ENCODE measurements at places on chromosomes 1 and 21. TPM values are rescaled to one million over a fixed set of nuclear protein-coding genes. Genes with fewer than 3 reads are reported as not detected.

Gene CD1E
- polyA plus RNA-seq: not detected

Gene CACHD1
- not detected for polyA plus RNA-seq

Gene TRAF3IP3
- polyA plus RNA-seq: 3.5 TPM

Gene LCE1A
- polyA plus RNA-seq: not detected

Gene IER5
- polyA plus RNA-seq: 8.6 TPM

Gene C4BPA
- 0.25 TPM for polyA plus RNA-seq

Gene CD5L
- polyA plus RNA-seq: 0.10 TPM

Gene TFF3
- 1.4 TPM for polyA plus RNA-seq

Gene LRRC3
- polyA plus RNA-seq: 2.1 TPM

GRCh38 chr1:37137014-37137413 lies 102.7 kb upstream of the GRIK3 start:
- no peak for DNase-seq

GRCh38 chr1:10286244-10286643 lies 75.9 kb downstream of the KIF1B start:
- DNase-seq: peak; percentile 26

DNA sequence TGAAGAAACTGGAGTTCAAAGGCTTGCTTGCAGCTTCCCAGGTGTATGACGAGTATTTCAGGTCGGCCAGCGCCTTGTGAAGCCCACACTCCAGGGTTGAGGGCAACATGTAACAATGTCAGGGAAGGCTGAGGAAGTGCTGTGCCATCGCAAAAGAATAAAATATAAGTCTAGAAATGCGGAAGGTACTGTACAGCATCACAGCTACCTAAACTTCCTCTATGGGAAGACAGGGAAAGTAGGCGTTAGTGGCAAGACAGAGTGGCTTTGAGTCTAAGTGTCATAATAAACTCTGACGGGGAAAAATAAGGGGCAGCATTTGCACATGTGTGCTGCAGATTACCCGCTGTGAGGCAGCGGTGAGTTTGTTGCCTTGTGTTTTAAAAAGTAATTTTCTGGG lies 28.9 kb downstream of the DOP1B start:
- DNase-seq: no peak

DNA sequence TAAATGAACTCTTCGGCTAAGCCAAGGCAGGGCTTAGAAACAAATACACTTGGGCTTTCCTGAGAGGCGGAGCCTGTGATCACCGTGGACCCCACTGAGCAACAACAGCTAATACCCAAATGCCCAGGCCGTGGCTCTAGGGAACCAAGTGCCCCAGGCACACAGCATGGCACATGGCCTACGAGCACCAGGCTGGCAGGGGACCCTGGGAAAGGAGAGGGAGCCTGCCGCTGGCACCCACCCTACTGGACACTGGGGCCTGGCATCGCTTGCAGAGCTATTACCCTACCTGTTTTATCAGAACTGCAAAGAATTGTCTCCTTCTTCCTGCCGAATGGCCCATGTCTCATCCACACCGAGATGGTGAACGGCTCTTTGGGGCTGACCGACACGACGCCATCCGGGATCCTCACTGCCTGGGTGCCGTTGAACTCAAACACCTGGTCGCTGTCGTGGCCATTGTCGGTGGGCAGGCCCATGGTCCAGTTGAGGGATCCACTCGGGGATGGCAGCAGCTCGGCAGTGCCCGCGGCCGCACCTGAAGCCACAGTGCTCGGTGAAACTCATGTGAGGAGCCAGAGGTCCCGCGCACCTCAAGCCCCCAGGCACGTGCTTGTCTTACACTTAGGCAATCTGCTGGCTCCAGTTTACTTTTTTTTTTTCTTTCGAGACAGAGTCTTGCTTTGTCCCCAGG lies 79.5 kb downstream of the CLSTN1 start:
- no peak for DNase-seq

DNA sequence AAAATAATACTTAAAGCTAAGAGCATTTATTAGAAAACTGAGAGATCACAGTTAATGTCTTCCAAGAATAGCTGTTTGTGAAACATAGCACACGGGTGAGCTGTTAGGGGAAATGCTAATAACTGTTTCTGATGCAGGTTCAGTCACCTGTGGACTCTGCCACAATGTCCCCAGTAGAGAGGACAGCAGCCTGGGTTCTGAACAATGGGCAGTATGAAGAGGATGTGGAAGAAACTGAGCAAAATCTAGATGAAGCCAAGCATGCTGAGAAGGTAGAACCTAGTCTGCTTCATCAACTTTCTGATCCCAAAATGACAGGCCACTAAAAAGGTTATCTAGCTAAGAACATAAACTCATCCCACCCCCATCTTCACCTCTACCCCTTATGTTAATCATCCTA lies 32.6 kb downstream of the CLEC20A start:
- no peak for DNase-seq

GRCh38 chr1:40823345-40823744 lies 38.8 kb downstream of the CITED4 start:
- DNase-seq: no peak

- DNase-seq: no peak
Observed at GRCh38 chr1:83769594-83770318, 229.2 kb downstream of the TTLL7 start.

- DNase-seq: no peak
Observed at GRCh38 chr1:183962903-183963302, 74.6 kb downstream of the COLGALT2 start.

DNA sequence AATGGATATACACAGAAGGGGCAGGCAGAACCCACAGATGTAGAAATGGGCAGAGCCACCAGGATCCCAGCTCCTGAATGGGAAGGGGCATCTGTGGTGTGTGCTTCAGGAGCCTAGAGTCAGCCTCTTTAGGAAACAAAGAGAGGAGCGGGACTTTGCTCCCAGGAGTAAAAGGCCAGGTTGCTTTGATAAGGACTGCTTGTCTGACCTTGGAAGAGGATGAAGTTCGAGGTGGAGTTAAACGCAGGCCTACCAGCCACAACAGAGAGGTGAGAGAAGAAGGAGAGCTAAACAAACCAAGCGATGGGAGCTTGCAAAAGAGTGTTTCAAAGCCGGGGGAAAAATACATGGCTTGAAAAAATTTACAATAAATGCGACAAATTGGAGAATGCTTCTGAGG lies 49.9 kb upstream of the TMPRSS2 start:
- DNase-seq: no peak

GRCh38 chr21:33811167-33812010 lies 104.2 kb downstream of the ATP5PO start:
- no peak for DNase-seq

DNA sequence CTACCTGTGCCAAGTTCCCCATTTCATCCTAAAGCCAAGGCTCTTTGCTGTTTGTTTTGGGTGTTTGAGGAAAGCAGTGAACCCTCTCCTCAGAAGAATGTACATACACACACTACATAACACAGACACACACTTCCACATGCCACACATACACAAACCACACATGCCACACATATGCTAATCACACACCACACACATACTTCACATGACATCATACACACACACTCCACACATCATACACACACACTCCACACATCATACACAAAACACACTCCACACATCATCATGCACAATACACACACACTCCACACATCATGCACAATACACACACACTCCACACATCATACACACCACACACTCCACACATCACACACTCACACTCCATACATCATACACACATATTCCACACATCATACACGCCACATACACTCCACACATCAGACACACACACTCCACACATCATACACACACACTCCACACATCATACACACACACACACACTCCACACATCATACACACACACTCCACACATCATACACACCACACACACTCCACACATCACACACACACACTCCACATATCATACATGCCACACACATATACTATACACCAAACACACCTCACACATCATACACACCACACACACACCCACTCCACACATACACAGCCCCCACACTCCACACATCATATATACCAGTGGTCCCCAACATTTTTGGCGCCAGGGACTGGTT lies 22.7 kb upstream of the ZNF436 start:
- no peak for DNase-seq

GRCh38 chr21:17690078-17690494 lies 77.4 kb upstream of the BTG3 start:
- no peak for DNase-seq

GRCh38 chr1:164470996-164471395 lies 88.0 kb upstream of the PBX1 start:
- DNase-seq: no peak

GRCh38 chr1:56199061-56199460 lies 380.3 kb downstream of the PLPP3 start:
- DNase-seq: no peak

DNA sequence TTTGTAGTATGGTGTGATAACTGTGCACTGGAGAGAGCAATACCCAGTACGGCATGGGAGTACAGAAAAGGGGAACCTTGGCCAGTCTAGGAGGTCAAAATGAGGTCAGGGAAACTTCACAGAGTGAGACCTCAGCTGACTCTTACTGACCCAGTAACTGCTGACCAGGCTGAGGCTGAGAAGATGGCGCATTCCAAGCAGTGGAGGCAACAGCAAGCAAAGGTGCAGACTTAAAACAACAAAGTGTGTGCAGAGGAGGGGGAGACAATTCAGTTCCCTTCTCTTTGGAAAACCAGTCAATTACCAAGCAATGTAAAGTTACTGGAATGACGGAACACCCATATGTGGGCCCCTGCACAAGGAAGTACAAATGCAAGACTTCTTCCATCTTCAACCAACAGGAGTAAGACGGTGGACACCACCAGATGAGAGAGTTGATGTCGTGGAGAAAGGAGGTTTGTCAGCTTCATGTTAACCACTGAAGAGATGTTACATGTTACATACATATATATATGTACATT lies 54.6 kb upstream of the PRDX6 start:
- no peak for DNase-seq

GRCh38 chr1:200526709-200527612 lies 93.6 kb downstream of the KIF14 start:
- no peak for DNase-seq

DNA sequence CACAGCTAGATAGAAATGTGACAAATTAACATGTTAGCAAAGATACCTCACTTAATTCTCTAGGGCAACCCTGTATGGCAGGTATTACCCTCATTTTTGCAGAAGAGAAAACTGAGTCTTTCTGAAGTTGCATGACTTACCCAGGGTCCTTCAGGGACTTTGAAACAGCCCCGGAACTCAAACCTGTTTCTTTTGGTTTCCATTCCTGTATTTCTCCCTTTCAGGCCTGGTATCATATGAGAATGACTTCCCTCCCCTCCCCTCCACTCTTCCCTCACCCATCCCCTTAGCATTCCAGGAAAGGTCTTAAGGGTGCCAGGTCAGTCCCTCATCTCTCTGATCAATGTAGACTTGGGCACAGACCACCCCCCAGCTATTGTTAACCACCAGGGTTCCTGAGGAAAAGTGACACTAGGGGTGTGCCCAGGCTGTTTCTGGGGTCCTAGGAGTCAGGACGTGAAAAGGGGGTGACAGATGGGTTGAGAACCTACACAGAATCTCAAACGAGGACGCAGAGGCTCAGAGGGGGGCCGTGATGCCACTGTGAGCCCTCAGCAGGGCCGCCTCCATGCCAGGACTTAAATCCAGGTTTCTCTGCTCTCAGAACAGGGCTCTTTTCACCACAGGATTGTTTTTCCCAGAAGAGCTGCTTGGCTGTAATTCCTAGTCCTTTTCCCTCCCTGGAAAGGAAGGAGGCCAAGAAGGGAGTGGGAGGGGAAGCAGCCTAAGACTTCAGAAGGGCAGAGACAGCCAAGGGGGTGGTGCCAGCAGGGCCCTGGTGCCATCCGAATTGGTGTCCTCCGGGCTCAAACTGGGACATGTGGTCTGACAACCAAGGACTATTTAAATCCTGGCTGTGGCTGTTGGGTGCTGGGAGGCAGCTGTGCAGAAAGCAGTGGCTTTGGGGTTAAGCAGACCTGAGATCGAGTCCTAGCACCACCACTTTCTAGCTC lies 2.1 kb upstream of the WASF2 start:
- no peak for DNase-seq

GRCh38 chr1:168135921-168136708 lies 615 bp downstream of the GPR161 start:
- DNase-seq: peak; percentile 17

DNA sequence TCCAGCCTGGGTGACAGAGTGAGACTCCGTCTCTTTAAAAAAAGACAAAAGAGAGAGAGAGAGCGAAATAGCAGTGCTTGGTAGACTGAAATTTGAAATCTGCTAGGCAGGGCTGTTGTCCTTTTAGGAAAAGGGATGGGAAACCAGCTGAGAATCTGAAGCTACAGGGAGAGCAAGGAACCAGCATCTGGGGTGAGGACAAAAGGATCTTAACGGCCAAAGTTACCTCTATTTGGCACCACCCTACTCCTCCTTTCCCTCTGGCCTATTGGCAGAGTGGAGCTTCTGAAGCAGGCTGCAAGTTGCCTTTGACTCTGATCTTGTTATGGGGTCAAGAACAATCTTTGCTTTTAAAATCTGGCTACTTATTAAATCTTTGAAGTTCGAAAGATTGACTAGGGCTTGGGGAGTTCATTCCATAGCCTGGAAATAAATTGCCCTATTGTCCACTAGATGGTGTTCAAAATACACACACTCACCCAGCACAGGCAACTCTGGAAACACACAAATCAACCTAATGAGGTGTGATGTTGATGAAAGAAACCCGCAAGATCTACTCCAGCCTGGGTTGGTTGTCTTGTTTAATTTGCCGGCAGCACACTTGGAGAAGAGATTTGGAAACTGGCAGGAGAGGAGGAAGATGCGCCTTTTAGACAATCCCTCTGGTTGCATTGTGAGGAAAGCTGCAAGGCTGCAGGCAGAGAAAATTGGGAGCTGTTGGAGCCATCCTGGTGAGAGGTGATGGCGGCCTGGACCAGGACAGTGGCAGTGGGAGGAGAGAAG lies 16.5 kb upstream of the PARP1 start:
- DNase-seq: peak; percentile 32

DNA sequence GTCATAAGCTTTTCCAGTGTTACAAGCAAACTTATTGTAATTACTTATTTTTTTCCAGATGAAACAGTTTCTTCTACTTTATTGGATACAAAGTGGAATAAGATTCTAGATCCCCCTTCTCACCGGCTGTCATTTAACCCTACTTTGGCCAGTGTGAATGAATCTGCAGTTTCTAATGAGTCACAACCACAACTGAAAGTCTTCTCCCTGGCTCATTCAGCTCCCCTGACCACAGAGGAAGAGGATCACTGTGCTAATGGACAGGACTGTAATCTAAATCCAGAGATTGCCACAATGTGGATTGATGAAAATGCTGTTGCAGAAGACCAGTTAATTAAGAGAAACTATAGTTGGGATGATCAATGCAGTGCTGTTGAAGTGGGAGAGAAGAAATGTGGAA lies 95.5 kb downstream of the ZFYVE9 start:
- DNase-seq: no peak

DNA sequence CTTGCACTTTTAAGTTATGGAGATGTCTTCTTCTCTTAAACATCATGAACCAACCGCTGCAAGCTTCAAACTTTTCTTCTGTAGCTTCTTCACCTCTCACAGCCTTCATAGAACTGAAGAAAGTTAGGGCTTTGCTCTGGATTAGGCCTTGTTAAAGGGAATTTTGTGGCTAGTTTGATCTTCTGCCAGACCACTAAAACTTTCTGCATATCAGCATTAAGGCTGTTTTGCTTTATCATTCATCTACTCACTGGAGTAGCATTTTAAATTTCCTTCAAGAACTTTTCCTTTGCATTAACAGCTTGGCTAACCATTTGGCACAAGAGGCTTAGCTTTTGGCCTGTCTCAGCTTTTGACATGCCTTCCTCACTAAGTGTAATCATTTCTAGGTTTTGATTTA lies 43.0 kb upstream of the RGL1 start:
- DNase-seq: no peak

- no peak for DNase-seq
Observed at GRCh38 chr1:228493141-228494043, 6.2 kb downstream of the RNF187 start.
